ENCODE measurements at places on chromosomes 2 and 18.
A peak's percentile ranks its signal among the peaks of the same experiment; 100 is the strongest.

GRCh38 chr2:239466755-239467271, 66.0 kb upstream of the HDAC4 start:
- no peak for DNase-seq

DNA sequence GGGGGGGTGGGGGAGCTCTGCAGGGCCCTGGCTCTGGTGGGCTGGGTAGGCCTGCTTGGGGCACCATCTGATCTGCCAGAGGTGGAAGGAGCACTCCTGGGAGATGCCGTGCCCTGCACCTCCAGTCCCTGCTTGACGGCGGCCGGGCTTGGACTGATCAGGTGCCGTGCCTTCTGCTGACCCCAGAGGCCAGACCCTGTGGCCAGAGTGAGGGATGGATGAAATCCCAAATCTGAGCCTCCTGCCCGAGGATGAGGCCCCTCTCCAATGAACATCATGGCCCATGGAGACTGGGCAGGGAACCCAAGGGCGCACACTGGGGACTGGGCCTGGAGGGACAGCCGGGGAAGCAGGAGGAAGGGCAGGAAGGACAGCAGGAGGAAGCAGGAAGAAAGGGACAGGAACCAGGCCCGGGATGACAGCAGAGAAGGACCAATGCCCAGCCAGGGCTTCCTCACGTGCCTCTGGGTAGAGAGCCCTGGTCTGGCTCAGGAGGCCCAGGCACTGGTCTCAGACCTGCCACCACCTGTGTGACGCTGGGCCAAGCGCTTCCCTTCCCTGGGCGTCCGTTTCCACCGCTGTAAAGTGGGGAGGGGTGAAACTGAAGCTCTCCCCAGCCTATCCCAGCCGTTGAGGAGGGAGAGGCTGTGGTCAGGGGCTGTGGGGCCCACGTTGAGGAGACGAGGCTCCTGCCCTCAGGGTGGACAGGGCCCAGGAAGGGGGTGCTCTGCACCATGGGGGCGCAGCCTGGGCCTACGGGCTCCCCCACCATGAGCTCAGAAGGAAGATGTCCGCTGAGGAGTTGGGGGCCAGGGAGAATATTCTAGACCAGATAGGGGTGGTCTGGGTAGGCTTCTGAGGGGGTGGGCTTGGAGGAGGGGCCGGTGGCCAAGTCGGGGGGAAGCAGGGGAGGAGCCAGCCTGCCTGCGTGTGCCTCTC, 1.0 kb upstream of the GPR35 start:
- DNase-seq = peak; percentile 3

DNA sequence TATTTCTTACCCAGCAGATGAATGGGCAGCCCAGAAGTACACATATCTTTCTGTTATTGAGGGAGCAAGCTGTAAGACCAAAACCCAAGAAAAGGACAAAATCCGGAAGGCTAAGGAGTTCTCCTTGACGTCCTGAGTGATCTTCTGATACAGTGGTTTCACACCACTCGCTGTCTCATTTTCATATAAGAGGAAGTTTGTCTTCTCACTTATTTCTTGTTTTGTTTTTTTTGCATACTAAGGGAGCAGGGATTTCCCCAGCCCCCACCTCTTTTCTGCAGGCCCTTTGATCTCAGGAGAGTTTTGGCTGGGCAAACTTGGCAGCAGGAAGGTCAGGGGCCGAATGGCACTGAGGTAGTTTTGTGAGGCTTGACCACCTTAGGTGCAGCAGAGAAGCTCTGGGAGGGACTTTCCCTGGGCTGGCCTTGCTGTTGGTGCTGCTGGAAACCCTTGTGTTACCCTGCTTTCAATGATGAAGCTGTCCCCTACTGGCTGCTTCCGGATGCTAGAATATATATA, 13.3 kb downstream of the CHRNA1 start:
- no peak for DNase-seq

DNA sequence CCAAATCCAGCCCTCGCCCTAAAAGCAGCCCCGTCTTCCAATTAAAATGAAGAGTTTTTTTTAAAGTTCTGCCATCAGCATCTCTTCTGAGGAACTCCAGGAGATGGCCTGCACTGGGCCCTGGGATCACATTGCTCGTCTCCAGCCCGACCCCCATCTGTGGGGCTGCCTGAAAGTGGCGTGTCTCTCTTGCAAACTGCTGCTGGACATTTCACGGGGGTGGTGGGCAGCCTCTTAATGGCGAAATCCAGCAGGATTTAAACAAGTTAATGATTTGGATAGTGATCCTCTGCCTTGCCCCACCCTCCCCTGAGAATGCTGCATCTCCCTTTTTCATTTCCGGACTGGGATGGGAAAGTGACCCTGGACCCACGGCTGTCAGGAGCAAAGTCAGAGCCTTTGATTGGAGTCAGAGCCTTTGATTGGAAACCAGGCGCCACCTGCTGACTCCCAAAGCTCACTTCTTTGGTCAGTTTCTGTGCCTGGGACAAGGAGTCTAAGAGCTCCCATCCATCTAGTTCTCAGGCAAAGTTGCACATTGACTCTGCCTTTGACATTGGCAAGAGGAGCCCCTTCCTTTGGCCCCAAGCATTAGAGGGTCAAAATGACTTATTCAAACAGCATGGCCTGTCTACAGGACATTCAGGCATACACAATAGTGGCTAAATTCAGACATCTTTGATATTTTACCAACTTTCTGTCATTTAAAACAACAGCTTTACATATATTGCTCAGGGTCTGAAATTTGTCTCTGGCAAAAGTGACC, 155.2 kb downstream of the SH3BP4 start:
- peak; percentile 83 for DNase-seq

- DNase-seq = no peak
These were observed 46.7 kb downstream of the REEP1 start for GRCh38 chr2:86290596-86291327.

- no peak for DNase-seq
These were observed 242.6 kb upstream of the KCNJ3 start for GRCh38 chr2:154455866-154456265.

GRCh38 chr2:10331702-10332401, 29.1 kb downstream of the HPCAL1 start:
- no peak for DNase-seq

DNA sequence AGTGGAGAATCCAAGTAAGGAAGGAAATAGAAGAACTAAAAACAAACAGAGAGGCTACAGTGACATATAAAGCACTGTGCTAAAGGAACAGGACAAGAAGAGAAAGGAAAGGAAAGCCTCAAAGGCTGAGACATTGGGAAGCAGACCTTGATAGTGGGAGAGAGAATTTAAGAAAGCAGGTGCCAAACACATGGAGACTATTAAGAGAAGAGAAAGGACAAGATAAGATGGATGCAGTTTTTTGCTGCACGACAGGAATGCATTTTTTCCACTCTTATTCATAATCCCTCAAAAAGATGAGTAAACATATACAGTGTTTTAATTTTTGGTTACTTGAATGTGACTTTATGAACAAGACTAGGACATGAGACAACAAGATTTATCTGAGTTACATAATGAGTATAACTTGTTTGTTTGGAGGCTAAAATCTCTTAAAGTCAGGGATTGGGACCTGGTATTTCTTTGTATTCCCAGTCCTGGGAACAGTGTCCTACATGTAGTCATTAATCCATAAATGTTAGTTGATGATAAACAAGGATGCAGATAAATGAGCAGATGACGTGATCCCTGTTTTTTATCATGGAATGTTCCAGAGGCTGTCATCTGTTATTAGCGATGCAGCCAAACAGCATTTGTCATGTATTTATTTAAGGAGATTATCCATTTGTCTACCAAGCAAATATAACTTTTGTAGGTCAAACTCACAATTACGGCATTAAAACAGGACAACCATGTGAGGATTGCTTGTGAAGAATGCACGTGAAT, 141.7 kb downstream of the DNER start:
- no peak for DNase-seq

DNA sequence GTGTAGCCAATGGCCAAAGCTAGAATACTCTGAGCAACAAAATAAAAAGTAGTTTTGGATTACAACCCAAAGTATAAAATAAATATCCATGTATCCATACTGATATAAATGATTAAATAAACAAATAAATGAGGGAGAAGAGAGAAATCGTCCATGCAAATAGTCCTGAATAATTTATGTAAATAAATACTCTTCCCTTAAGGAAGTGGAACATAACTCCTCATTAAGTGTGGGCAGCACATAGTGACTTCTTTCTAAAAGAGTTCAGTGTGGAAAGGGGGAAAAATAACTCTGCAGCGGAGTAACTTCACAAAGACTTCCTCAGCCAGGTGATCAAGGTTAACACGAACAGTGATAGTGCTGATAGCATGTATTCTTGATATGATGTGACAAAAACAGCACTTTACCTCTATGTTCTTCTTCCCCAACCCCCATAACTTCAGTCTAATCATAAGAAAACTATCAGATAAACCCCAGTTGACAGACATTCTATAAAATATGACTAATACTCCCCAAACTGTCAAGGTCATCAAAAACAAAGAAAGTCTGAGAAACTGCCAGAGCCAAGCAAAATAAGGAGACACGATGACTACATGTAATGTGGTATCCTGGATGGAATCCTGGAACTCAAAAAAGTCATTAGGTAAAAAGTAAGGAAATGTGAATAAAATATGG, 30.7 kb downstream of the METTL8 start:
- no peak for DNase-seq

DNA sequence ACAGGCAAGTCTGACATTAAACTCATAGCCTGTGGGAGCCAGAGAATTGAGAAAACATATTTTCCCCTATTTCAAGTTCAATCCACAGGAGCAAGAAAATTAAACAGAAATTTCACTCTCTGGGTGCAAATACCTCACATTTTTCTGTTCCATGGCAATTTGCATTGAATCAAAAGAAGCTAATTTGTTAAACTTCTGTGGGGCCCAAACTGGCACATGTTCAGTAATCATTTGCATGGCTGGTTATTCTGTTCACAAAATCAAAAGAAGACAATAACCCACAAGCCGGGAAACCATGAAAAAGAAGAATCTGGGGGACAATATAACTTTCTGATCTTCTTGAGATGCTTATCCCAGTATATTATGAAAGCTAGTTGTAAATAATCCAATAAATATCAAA, 363.1 kb downstream of the LRP1B start:
- DNase-seq = no peak

GRCh38 chr2:71713581-71714580, 260.5 kb downstream of the DYSF start:
- DNase-seq = no peak

- no peak for DNase-seq
These were observed 332.7 kb downstream of the ZNF521 start for GRCh38 chr18:25019086-25019860.

DNA sequence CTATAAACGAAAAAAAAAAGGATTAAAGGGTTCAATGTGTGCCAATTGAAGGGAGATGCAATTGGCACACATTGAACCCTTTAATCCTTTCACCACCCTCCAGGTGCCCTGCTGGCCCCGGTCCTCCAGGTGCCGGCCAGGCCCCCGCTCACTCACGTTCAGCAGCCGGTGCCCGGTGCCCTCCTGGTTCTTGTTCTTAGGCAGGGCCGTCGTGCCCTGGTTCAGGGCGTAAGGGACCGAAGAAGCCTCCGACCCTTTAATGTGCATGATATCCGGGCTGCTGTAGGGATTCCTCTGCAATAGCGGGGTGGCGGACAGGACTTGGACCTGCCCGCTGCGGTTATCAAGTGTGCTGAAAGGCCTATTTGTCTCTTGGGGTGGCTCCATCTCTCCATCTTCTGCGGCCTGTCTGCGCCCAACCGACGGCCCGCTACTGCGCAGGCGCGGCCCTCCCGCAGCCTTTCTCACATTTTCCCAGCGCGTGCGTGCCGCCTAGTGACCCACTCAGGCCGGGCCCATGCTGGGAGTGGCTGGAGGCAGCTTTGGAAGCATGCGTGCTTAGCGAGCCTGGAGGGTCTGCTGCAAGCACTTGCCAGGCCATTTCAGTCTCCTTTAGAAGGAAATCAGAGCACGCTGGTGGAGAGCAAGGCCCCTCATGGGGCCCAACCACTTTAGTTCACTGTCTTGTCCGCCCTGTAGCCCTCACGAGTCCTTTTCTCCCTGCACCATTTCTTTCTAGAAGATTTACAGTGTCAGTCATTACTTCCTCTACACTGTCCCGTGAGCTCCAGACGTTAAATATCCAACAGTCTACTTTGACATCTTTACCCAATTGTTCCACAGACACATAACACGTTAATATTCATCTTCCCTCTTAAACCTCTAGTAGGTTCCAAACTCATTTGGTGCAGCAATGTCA, 24.3 kb downstream of the TMEM237 start:
- peak; percentile 62 for DNase-seq

- no peak for DNase-seq
These were observed 56.5 kb upstream of the NCOA1 start for GRCh38 chr2:24434541-24434940.

GRCh38 chr2:54103454-54104314, 11.7 kb upstream of the ACYP2 start:
- DNase-seq = peak; percentile 44

DNA sequence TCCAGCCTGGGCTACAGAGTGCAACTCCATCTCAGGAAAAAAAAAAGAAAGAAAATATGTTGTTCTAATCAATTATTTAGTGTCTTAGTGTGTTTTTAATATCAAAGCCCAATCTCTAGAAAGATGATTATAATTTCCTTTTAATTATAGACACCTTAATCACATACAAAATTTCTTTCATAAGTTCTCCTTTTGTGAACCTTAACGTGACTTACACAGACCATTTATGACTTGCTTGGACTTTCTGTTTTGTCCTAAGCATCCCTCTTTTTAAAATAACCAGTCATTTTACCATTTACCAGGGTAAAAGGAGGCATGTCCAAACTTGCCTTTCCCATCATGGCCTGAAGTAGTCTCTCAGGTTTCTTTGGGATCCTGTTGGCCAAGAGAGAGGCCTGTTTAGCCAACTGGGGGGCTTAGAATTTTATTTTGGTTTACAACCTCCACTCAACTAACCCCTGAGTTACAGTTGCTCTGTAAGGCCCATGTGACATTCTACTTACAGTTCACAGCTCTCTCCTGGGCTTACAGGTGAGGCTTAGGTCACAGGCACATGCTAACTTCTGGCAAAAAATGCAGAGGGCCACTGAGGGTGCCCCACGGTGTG, 23.9 kb upstream of the GPR155 start:
- DNase-seq = no peak

DNA sequence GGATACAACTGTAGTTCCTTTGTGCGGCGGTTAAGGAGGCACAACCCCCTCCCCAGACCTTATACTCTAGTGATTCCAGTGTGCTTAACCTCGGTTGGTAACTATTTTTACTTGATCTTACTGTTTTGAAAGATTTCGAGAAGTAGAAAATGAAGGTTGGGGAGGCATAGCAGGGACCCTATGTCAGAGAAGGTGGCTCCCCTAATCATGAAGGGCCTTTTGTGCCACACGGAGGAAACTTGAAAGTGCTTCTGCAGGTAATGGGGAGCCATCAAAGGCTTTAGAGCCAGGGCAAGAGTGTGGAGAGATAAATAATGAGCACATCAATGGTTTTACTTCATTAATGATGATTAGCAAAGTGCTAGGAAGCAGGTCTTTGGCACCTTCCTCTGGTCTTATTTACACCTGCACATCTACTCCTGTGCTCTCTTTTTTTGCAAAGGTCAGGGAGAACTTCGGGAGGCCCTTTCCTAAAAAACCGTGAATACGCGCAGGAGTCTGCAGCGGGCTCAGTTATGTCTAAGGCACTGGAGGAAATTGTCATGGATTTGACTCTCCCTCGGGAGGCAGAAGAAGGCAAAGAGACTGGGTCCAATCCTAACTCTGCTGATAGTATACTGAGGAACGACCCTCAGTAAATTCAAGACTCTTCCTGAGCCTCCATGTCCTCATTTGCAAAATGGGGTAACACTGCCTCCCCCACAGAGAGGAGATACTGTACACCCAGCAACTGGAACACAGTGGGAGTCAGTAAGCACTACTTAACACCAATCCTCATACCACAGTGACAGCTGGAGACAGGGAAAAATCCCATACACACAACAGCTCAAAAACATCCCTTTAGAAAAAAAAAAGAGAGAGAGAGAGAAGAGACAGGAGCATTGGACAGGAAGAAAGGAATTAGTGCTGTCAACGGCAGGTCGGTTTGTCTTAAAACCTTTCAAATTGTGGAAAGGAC, 81.6 kb downstream of the DDX1 start:
- DNase-seq = no peak
